ENCODE measurements at places on chromosomes 5 and 9.

DNA sequence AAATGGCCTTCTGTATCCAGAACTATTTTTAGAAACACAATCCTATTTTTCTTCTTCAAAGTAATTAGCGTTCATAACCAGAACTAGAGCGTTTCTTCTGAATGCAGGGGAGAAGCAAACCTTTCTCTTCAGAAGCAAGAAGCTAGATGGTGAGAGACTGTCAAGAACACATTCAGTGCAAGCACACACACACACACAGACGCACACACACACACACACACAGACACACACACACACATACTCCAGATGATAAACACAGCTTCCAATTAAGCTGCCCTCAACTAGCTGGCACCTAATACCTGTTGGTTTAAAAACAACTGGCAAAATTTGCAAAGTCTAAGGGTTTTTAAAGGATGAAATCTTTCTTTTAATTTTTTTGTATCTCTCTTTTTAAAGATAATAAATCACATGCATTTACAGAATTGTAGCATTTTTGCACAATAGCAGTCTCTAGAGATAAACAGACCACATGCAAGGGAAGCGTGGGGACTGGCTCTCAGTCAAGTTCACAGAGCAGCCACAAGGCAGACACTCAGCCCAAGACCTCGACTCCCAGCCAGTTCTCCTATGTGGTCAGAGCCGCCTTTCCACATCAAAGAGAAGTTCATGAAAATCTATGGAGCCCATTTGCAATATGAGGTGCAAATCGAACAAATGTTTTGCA lies 138.5 kb downstream of the TTLL11 start:
- DNase-seq: peak; percentile 5

- DNase-seq: no peak
These were observed 142.7 kb downstream of the SGCD start for GRCh38 chr5:156469636-156470035.

DNA sequence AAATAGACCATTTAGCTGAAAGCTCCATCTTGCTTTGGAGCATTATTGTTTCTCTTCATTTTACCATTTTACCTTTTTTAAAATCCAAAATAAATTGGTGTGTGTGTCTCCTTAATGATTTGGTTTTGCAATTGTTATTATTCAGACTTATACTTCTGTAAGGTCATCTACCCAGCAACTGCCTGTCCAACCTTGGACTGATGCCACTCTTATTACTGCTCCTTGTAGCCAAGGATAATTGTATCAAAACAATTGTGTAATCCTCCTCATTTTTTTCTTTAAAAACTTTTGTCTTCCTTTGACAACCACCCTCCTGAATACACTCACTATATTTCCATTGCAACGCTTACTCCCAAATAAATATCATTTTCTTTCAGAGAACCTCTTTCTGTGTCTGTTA lies 30.3 kb upstream of the HMGCR start:
- no peak for DNase-seq

GRCh38 chr5:113098378-113098777 lies 121.8 kb downstream of the DCP2 start:
- DNase-seq: no peak

DNA sequence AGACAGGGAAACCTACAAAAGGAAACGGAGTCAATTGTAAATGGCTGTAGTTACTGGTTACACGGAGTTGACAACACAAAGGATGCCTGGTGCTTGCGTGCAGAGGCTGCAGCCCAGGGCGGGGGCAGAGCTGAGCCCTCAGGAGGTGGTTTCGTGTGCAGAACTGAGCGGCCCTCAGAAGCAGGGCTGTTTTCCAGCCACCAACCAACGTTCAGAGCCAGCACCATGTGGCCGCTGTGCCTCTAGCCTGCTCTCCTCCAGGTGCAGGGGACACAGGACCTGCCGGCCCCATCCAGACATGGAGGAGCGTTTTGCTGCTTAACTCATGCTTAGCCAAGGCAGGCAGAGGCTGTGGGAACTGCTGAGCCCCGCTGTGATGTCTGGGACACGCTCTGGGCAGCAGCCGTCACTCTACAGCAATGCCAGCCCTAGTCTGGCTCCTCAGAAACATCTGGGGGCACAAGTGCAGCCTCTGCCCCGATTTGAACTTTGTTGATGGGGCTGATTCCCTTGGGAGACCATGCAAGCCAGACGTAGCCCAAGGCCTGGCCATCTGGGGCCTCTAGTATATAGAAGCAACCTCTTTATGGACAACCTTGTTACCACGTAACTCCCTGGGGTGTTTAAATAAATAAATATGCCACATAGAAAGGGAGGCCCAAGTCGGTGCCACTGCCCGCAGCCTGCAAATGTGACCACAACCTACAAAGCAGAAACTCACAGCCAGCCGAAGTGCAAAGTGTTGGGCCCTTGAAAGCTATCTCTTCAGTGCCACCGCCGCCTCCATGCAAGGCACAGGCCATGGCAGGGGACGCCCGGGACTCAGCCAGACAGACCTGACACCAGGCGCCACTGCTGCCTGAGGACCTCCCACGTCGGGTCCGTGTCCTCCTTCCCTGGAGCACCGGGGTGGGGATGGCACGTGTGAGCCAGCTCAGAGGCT lies 42.1 kb downstream of the NKD2 start:
- no peak for DNase-seq

DNA sequence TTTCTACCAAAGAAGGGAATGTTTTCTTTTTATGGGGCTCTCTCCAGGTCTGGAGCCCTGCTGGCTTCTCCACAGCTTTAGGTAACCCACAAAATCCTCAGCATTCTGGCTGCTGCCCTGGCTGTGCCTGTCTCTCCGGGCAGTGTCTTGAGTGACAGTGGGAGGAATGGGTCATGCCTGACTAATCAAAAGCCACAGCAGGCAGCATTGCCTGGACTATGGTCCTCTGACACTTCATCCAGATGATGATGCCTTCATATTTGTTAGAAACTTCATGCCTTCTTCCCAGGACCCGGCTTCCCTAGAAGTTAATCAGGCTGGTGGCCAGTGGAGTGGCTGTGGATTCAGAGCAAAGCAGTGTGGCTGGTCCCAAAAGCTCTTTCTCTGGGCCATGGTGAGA lies 32.2 kb upstream of the TGFBI start:
- DNase-seq: no peak

DNA sequence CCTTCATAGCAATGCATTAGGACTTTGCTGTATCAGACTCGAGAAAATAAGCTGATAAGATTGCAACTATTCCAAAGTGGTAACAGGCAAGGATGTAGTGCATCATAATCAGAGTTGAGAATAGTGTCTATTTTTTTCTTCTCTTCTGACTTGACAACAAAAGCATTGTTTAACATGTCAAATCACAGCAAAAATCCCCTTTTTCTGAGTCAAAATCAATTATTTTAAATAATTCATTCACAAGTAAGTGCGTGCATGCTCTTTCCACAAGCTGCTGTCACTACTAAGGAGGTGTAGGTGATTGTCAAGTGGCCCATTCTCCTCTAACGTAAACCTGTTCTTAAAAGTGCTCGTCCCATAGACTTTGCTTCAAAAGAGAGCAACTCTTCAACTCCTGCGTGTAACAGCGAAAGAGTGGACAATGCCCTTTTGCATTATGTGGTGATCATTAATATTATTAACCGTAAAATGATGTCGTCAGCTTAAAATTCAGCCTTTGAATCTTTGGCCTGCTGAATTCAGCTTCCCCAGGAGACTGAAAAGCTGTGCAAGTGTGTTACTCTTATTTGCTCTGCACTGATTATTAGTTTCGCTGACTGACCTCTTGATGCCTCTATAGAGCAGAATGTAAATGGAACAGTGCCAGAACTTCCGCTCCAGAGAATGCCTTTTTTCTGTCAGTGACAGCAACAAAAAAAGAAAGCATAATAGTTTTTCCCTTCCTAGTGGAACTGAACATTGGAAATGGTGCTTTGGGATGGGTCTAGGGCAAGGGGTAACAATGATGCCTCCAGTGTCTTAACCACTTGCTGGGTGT lies 680.8 kb upstream of the SEMA6A start:
- no peak for DNase-seq

- no peak for DNase-seq
These were observed 22.7 kb downstream of the KIF3A start for GRCh38 chr5:132714456-132715307.

- peak; percentile 81 for DNase-seq
These were observed at the start of gene HRCT1 for GRCh38 chr9:35905912-35906679. Gene HRCT1, plus strand, starts transcription at chr9:35906202. Its CDS starts 86 bp downstream, at chr9:35906288.

DNA sequence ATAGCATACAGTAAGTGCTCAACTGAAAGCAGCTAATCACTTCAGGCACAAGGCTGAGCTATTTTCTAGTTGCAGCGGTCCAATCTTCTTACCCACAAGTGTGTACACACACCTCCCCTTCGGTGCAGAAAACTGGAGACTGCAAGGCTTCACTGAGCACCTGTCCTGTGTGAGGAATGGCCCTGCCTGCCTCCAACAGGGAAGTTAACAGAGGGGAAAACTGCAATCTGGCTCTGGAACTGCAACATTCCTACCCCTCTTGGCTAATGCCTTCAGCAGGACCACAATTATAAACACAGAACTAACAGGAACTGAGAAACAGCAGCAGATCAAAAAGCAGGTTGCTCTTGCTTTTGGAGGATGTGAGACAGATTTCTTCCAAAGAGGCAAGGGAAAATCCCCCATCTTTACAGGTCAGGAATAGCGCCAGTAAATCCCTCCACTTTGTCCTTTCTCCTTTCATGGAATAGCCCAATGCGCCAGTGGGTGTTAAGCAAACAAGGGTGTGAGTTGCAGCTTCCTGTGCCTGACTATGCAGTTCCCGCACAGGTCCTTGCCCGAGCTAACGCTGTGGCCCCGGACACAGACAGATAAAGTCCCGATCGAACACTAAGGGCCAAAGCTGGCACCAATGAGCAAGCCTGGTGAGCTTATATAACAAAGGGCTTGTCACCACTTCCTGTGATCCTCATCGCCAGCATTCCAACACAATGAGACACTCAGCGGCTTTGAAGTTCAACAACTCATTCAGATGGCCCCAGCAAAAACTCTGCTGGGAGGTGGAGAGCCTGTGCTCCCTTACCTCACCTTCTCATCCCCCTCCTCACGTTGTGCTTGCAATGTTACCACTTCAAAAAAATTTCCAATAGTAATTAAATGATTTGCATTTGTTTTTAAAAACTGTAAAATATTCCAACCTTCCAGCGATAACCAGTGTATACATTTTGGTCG lies 21.5 kb downstream of the SHB start:
- peak; percentile 76 for DNase-seq

DNA sequence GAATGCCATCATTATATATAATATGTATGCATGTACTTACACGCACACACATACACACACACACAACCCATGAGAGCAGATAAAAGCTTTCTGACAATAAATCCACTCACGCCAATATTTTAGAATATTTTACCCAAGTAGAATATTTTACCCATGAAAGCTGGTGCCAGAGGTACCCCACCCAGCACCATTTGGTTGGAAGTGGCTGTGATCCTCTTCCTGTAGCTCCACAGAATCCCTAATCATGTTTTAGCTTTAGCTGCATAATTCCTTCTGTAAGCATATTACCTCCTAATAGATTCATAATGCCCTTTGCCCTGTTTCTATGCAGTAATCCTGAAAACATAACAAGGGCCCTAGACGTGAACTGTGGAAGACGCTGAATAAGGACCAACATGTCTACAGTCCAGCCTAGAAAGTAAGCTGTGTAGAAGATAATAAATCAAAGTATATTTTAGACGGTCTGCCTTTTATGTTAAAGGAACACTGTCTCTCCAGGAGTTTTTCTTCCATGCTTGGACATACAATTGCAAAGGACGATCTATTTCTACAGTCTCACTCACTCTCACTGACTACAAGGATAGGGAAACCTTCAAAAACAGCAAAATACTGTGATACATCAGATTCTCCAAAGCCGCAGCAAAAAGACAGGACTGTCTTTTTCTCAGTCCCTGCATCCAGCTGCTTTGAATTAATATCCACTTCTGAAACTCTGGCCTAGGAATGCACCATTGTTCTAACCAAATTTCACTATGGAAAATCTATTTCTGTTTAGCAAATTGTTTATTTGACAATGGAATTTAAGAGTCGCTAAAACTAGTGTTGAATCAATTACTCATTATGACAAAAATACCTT lies 98.2 kb downstream of the USP20 start:
- no peak for DNase-seq

GRCh38 chr5:112165399-112165798 lies 253.7 kb downstream of the EPB41L4A start:
- no peak for DNase-seq

- peak; percentile 19 for DNase-seq
These were observed 1.4 kb downstream of the CHD1 start for GRCh38 chr5:98927242-98927988.

- peak; percentile 58 for DNase-seq
These were observed 1.4 kb upstream of the SPAAR start for GRCh38 chr9:35907711-35908503.

DNA sequence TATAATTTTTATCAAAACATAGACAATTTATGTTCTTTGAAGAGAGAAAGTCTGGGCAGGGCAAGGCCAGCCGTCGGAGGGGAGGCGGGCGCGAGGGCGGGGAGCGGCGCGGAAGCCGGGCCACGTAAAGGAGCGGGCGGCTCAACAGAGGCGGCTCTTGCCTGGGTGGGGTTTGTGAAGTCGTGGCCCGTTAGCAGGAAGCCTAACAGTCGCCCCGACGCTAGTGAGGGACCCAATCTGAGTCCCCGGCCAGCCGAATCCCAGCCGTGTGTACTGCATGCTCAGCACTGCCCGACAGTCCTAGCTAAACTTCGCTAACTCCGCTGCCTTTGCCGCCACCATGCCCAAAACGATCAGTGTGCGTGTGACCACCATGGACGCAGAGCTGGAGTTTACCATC lies 1129.2 kb downstream of the CDH9 start:
- no peak for DNase-seq

Measured in AG09319 (cell line).